RWPE1 (cell line): ENCODE measurements at places on chromosomes 16 and 17.

GRCh38 chr17:82957469-82957795, 117.6 kb upstream of the ZNF750 start:
- DNase-seq = no peak

- no peak for DNase-seq
These were observed 25.4 kb upstream of the SSTR5 start for GRCh38 chr16:1047123-1047522.

DNA sequence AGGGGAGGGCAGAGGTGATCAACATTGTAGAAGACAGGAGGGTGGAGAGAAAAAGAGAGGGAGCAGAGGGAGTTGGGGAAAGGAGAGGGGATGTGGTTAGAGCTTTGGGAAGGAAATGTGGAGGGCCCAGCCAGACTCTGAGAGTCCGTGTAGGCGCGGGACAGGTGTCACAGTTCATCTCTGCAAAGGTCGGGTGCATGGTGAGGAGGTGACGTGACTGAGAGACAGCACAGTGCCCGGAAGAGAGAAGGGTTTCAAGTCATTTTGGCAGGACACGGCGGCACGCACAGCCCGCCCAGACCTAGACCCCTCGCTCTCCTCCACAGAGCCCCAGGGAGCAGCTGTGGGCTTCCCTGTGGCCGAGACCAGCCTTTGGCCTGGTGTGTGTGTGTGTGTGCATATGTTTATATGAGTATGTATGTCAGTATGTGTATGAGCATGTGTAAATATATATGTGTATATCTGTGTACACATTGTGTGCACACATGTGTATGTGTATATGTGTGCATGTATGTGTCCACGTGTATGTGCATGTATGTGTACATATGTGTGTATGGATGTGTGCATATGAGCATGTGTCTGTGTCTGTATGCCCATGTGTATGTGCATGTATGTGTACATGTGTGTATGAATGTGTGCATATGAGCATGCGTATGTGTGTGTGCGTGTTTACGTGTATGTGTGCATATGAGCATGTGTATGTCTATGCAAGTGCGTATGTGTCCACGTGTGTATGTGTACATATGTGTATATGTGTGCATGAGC, 104.6 kb downstream of the SEC14L1 start:
- DNase-seq = no peak

- DNase-seq = no peak
These were observed 86.4 kb downstream of the SOCS1 start for GRCh38 chr16:11169641-11170040.

- DNase-seq = no peak
These were observed 208.5 kb downstream of the STX8 start for GRCh38 chr17:9367156-9367555.

DNA sequence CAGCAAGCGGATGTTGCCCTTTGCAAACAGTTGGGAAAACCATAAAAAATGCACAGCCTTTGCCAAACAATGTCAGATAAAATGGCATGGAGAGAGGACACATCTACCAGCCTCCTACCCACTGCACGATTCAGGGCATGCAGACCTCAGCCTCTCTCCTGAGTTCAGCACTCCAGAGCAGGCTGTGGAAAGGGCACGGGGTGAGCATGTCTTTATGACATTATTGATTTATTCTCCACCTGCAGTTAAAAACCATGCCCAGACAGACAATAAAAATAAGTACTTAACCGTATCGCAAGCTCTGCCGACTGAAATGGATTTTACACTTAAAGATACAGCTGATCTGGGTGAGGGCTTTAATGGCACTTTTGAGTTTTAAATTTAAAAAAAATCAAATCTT, 127.1 kb downstream of the MAF start:
- DNase-seq = no peak

DNA sequence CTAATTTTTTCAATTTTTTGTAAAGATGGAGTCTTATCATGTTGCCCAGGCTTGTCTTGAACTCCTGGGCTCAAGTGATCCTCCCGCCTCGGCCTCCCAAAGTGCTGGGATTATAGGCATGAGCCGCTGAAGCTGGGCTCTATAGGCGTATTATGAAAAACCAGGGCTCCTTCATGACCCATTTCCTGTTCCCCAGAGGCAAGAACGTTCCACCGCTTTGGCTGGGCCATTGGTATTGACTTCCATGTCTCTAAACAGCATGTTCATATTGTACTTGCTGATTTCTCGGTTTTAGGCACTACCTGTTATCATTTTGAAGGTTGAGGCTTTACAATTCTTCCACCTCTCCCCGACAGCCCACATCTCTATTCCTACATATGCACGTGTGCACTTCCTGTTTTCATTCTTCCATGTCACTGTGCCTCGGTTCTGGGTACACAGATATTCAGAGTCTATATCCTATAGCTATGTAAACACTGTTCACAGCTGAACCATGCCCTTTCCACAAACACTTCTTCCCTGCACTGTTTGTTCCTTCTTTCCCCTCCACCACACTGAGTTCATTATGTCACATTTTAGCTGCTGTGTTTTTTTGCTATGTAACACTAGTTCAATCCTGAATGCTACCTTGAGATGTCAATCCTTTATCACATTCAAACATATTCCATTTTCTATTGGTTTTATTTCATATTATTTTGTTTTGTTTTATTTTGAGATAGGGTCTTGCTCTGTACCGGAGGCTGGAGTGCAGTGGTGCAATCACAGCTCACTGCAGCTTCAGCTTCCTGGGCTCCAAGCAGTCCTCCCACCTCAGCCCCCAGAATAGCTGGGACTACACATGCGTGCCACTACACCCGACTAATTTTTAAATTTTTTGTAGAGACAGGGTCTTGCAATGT, 16.8 kb upstream of the MAPK3 start:
- no peak for DNase-seq

DNA sequence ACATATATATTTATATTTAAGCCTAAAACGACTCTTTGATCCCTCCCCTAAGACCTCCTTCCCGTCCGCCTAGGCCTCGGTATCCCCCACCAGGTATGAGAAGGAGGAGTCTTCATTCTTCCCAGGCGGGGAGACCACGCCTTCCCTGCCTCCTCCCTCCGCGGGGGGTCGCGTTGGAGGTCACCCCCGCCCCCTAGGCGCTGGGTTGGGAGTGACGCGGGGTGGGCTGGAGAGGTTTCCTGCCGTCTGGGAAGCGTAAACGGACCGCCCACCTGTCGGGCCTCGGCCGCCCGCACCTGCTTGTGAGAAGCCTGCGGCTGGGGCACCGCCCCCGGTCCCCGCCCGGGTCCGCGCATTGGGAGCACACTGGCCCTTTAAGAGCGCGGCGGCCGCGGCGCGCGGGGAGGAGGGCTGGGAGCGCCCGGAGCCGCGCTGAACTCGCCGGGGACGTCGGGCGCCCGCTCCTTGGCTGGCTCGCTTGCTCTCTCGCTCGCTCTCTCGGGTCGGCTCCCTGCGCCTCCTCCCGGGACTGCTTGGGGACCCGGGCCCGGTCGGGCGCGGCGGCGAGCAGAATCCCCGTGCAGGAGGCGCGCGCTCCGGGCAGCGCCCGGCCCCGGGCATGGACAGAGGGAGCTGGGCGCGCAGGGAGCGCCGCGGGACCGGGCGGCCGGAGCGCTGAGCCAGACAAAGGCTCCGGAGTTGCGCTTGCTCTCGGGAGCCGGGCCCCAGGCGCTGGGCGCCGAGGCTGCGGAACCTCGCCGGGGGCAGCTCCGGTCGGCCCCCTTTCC, at the start of gene MMP15:
Gene MMP15, plus strand, starts transcription at position 404 of the 788 bp plus-strand sequence. CDS start 597 bp downstream, outside the sequence.
- peak; percentile 68 for DNase-seq

GRCh38 chr16:24170407-24170806, 85.7 kb upstream of the CACNG3 start:
- DNase-seq = no peak

GRCh38 chr17:29145289-29146073, 34.7 kb downstream of the MYO18A start:
- no peak for DNase-seq

DNA sequence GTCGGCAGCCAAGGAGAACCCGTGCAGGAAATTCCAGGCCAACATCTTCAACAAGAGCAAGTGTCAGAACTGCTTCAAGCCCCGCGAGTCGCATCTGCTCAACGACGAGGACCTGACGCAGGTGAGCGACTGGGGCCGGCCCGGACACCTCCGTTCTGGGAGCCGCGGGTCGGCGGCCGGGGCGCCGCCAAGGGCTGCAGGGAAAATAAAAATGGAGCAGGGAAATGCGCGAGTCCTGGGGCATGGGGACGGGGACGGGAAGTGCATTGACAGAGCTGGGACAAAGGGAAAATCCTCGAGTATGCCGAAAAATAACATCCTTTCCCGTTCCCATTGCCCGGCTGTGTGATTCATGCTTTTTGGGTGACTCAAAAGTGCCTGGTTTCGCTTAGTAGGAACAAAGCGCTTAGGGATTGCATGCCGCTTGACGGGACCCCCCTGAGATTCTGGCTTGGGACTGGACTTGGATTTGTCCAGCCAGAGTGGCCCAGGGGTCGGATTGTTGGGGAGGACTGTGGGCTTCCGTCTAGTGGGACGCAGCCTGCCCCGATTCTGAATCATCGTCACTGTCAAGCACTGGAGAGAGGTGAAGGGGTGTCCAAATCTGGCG, 699 bp downstream of the MPRIP start:
- DNase-seq = peak; percentile 44

GRCh38 chr16:82732461-82732860, 105.7 kb downstream of the CDH13 start:
- DNase-seq = no peak

DNA sequence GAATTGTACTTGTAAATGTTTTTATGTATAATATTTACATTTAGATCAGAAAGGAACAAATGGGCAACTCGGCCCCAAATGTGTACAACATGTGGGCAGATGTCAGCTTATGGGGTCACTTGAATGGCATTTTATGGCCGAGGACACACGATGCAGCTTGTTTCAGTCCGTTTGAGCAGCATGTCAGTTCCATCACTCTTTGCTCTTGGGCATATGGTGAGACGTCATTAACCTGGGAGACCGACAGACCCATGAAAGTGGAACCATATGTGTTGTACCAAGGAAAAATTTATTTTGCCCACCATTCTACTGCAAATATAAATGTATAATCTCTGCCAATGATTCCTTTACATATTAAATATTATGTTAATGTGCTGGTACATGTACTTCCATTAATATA, 561.9 kb upstream of the SOX9 start:
- no peak for DNase-seq

DNA sequence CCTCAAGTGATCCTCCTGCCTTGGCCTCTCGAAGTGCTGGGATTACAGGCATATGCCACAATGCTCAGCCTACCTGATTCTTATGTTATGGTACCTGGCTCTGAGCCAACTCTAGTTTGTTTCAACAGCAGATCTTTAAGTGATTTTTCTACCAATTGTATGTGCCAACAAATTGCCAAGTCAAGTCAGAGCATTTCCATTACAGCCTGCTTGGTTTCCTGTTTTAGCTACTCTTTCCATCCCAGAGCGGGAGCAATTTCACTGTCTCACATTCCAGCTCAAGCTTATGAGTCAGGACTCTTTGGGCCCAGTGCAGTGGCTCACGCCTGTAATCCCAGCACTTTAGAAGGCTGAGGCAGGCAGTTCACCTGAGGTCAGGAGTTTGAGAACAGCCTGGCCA, 30.8 kb upstream of the RBBP6 start:
- peak; percentile 52 for DNase-seq
